ENCODE measurements at places on chromosomes 13 and 19. TPM values are rescaled to one million over a fixed set of nuclear protein-coding genes. Genes with fewer than 3 reads are reported as not detected.

Gene COG3
- total RNA-seq: 24.1 TPM

Gene EDNRB
- 3.1 TPM for total RNA-seq

Gene PSG6
- total RNA-seq: not detected

Gene CCDC70
- total RNA-seq: not detected

Gene NPAS1
- 0.09 TPM for total RNA-seq

- no peak overlapping the region for H3K4me3 ChIP-seq
- no peak for DNase-seq
- H3K36me3 ChIP-seq: no peaks in the 10 kb centered on the region
- no peaks in the 10 kb centered on the region for H3K4me1 ChIP-seq
Measured at GRCh38 chr13:66557357-66557756, 672.8 kb downstream of the PCDH9 start.

- H3K27me3 ChIP-seq: no peaks in the 10 kb centered on the region
- no peak overlapping the region for H3K27ac ChIP-seq
- no peaks in the 10 kb centered on the region for H3K36me3 ChIP-seq
- H3K4me3 ChIP-seq: no peak overlapping the region
Measured at GRCh38 chr13:92681239-92681638, 545.4 kb upstream of the GPC6 start.

GRCh38 chr19:18932216-18932841 lies 8.7 kb downstream of the HOMER3 start:
- H3K4me1 ChIP-seq: peaks cover 4% of the 10 kb centered on the region
- peak overlapping the region; percentile 19 for H3K4me3 ChIP-seq
- DNase-seq: peak; percentile 37
- peaks cover 27% of the 10 kb centered on the region for H3K27me3 ChIP-seq
- no peak overlapping the region for H3K27ac ChIP-seq

DNA sequence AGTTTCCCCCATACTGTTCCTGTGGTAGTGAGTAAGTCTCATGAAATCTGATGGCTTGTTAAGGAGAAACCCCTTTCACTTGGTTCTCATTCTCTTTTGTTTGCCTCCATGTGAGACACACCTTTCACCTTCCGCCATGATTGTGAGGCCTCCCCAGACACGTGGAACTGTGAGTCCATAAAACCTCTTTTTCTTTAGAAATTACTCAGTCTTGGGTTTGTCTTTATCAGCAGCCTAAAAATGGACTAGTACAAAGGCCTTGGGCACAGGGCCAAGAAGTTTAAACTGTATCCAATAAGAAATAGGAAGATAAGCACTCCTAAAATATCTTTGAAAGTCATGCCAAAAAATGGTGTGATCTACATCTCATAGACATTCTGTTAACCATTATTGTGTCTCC lies 176.9 kb downstream of the TBC1D4 start:
- H3K27ac ChIP-seq: no peak overlapping the region
- DNase-seq: no peak
- no peaks in the 10 kb centered on the region for H3K4me1 ChIP-seq
- no peaks in the 10 kb centered on the region for H3K27me3 ChIP-seq
- H3K4me3 ChIP-seq: no peak overlapping the region
- H3K36me3 ChIP-seq: no peaks in the 10 kb centered on the region

DNA sequence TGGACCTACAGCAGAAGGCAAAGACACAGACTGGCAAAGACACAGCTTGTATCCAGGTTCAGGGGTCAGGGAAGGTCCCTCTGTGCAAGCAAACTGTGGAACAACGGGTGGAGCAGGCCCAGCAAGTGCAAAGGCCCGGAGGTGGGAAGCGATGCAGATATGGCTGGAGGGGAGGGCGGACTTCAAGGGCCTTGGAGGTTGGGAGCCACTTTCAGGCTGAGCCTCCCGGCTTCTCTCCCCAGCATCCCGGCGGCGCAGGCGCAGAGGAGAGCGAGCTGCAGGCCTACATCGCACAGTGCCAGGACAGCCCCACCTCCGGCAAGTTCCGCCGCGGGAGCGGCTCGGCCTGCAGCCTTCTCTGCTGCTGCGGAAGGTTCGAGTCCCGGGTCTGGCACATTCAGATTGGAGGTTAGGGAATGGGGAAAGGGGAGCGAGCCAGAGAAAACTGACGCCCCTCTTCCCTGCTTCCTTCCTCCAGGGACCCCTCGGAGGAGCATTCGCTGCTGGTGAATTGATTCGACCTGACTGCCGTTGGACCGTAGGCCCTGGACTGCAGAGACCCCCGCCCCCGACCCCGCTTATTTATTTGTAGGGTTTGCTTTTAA lies 2.1 kb upstream of the PNPLA6 start:
- peaks cover 22% of the 10 kb centered on the region for H3K36me3 ChIP-seq
- no peak for DNase-seq
- peak overlapping the region; percentile 80 for H3K4me3 ChIP-seq

GRCh38 chr19:14434543-14435319 lies 1.6 kb downstream of the PKN1 start:
- DNase-seq: no peak
- H3K36me3 ChIP-seq: peaks cover 4% of the 10 kb centered on the region
- H3K27me3 ChIP-seq: peaks cover 10% of the 10 kb centered on the region
- no peak overlapping the region for H3K4me3 ChIP-seq
- H3K27ac ChIP-seq: no peak overlapping the region

DNA sequence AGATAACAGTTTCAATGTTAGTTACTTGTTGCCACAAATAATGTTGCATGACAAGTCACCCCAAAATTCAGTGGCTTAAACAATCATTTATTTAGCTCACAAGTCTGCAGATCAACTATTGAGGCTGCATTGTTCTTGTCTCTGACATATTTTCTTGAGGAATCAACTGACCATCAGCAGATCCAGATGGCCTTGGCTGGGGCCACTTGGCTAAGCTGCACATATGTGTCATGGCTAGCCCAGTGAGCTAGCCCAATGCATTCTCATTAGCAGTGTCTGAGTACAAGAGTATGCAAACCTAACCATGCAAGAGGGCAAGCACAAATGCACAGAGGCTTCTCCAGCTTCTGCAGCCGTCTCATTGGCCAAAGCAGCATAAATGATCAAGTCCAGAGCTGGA lies 180.4 kb downstream of the DNAJC15 start:
- H3K4me1 ChIP-seq: no peaks in the 10 kb centered on the region
- H3K4me3 ChIP-seq: no peak overlapping the region
- no peak overlapping the region for H3K27ac ChIP-seq
- no peaks in the 10 kb centered on the region for H3K36me3 ChIP-seq
- no peaks in the 10 kb centered on the region for H3K27me3 ChIP-seq

GRCh38 chr13:110407531-110407930 lies 100.4 kb downstream of the COL4A2 start:
- no peak overlapping the region for H3K4me3 ChIP-seq
- DNase-seq: no peak
- no peaks in the 10 kb centered on the region for H3K27me3 ChIP-seq
- peaks cover 17% of the 10 kb centered on the region for H3K4me1 ChIP-seq
- H3K27ac ChIP-seq: no peak overlapping the region

DNA sequence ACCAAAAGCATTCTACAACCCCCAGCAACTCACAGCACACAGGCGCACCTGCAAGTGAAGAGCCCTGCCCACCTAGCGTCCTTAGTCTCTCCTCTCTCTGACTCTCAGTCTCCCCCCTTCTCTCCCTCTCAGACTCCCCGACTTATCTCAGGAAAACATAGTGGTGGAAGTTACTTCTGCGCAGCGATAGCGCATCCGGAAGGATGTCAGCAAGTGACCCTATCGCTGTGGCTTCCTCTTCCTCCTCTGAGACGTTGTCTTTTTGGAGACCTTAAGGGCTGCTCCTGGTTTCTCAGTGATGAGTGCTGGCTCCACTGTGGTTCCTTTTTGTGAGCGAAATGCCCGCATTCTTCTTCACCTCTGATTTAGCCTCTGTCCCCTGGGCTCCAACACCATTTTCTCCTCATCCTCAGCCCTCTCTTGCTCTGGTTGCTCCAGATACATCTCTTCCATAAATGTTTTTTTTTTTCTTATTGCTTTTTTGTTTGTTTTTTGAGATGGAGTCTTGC lies 1.4 kb upstream of the YIF1B start:
- no peaks in the 10 kb centered on the region for H3K36me3 ChIP-seq
- peak overlapping the region; percentile 64 for H3K27ac ChIP-seq
- peak; percentile 67 for DNase-seq
- H3K4me3 ChIP-seq: peak overlapping the region; percentile 30
- peaks cover 39% of the 10 kb centered on the region for H3K4me1 ChIP-seq
- peaks cover 3% of the 10 kb centered on the region for H3K27me3 ChIP-seq

Data from thymus (tissue), 14 donors.